Osteocyte (in vitro differentiated cells): ENCODE measurements at places on chromosomes 12 and 14.

- H3K4me3 ChIP-seq, result no peak overlapping the region
- H3K27ac ChIP-seq, result no peak overlapping the region
- peaks cover 8% of the 10 kb centered on the region for H3K4me1 ChIP-seq
- no peak for DNase-seq
- H3K27me3 ChIP-seq, result no peaks in the 10 kb centered on the region
Measured at GRCh38 chr12:88884600-88884999, 304.3 kb upstream of the KITLG start.

DNA sequence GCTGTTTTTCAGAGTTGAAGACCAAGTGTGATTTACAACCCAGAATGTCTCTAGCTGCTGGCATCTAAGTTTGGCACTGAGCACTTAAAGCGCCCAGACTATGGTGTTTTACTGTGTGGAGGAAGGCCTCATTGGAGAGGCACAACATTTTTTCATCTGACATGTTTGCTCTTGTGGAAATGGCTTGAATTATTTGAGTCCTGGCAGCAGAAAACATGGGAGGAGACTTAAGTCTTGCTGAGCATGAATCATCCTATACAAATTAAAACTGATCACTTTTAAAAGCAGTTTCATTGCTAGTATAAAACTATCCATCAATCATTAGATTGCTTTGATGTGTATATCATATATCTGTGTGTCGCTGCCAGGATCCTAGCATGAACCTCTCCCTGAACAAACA is 85.9 kb upstream of the REP15 start:
- no peaks in the 10 kb centered on the region for H3K36me3 ChIP-seq
- no peak overlapping the region for H3K4me3 ChIP-seq
- no peak for DNase-seq
- peaks cover 43% of the 10 kb centered on the region for H3K4me1 ChIP-seq
- H3K27me3 ChIP-seq, result no peaks in the 10 kb centered on the region

- H3K36me3 ChIP-seq, result peaks cover 34% of the 10 kb centered on the region
- H3K4me1 ChIP-seq, result no peaks in the 10 kb centered on the region
- no peak overlapping the region for H3K27ac ChIP-seq
- no peak overlapping the region for H3K4me3 ChIP-seq
Measured at GRCh38 chr14:81474685-81475324, 58.8 kb downstream of the SEL1L start.

DNA sequence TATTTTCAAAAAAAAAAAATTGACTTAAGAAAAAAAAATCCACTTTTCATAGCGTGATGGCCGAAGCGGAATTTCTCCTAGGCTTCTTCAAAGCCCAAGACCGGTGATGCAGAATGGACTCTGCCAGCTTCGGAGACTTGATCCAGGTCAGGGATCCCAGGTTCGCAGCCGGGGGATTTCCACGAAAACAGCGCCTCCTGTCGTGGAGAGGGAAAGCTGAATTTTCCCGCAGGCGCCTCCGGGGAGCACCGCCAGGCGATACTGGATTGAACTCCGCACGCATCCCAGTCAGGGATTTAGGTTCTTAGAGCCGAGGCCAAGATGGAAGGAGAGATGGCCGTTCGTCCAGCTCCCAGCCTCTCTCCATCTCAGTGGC is 2.1 kb downstream of the TTC6 start:
- no peak overlapping the region for H3K4me3 ChIP-seq
- no peaks in the 10 kb centered on the region for H3K36me3 ChIP-seq
- no peak for DNase-seq
- H3K4me1 ChIP-seq, result peaks cover 48% of the 10 kb centered on the region
- no peak overlapping the region for H3K27ac ChIP-seq

GRCh38 chr12:120928864-120929652 is 24.9 kb upstream of the SPPL3 start:
- H3K27me3 ChIP-seq, result peaks cover 6% of the 10 kb centered on the region
- no peak overlapping the region for H3K4me3 ChIP-seq
- H3K36me3 ChIP-seq, result no peaks in the 10 kb centered on the region
- no peak overlapping the region for H3K27ac ChIP-seq
- no peak for DNase-seq

DNA sequence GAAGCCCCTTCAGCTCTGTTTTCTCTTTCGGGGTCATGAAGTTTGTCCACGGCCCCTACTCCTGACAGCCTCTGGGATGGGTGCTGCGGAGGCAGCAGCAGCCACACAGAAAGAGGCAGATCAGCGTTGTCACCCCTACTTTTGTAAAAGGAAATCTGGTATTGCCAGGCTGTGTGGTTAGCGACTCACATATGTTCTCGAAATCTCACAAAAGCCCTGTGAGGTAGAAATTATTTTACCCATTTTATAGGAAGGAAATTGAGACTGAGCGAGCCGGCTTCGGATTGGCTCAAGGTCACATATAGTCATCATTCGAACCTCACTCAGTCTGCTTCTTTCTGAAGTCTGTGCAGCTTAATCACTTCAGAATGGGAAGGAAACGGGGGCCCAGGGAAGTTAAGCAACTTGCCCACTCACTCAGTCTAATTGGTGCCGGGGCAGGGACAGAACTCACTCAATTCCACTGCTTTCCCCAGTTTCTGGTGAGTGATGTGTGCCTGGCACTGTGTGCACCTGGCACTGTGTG is 1.1 kb upstream of the CKAP4 start:
- peak overlapping the region; percentile 77 for H3K4me3 ChIP-seq
- H3K36me3 ChIP-seq, result peaks cover 2% of the 10 kb centered on the region
- H3K4me1 ChIP-seq, result peaks cover 44% of the 10 kb centered on the region
- peak overlapping the region; percentile 88 for H3K27ac ChIP-seq
- no peaks in the 10 kb centered on the region for H3K27me3 ChIP-seq

DNA sequence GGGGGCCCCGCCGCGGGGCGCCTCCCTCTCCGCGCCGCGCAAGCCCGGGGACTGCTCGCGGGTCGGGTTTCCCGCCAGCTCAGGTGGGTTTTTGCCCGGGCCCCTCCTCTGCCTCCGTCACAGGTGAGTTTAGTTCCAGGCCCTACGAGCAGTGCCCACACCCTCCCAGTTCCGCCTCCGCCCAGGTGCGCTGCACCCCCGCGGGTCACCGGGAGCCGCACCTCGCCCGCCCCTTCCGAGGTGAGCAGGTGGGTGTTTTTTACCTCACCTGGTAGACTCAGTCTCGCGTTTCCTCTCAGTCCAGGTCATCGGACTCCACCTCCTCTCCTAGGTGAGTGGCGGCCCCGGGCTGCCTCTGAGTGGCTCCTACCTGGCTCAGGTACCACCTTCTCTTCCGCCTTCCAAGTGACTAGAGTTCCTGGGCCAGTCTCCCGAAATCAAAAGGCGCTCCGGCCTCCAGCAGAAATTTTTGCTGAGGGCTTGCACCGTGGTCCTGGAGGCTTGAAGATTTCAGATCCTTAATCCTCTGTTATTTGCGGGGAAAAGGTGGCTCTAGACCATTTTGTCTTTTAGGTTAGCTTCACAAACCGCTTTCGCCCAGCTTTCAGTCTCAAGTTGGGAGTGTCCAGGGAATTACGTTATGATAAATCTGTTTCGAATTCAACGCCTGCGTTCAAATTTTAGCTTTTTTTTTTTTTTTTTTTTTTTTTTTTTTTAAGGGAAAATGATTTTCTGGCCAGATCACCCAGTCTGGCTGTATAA is at the start of gene TMEM30B:
Gene TMEM30B, minus strand, starts transcription at position 153 of the 762 bp plus-strand sequence. CDS start 191 bp downstream, outside the sequence.
- H3K27ac ChIP-seq, result peak within 1 kb of the TSS; percentile 78
- peaks cover 22% of the 10 kb centered on the region for H3K4me1 ChIP-seq

DNA sequence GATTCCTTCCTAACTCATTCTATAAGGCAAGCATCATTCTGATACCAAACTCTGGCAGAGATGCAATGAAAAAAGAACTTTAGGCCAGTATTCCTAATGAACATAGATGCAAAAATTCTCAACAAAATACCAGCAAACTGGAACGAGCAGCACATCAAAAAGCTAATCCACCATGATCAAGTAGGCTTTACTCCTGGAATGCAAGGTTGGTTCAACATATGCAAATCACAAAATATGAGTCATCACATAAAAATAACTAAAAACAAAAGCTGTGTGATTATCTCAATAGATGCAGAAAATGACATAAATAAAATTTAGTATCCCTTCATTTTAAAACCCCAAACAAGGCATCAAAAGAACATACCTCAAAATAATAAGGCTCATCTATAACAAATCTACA is 98.9 kb downstream of the ACSS3 start:
- H3K36me3 ChIP-seq, result peaks cover 15% of the 10 kb centered on the region
- no peak overlapping the region for H3K27ac ChIP-seq
- H3K4me1 ChIP-seq, result peaks cover 2% of the 10 kb centered on the region
- H3K27me3 ChIP-seq, result no peaks in the 10 kb centered on the region

DNA sequence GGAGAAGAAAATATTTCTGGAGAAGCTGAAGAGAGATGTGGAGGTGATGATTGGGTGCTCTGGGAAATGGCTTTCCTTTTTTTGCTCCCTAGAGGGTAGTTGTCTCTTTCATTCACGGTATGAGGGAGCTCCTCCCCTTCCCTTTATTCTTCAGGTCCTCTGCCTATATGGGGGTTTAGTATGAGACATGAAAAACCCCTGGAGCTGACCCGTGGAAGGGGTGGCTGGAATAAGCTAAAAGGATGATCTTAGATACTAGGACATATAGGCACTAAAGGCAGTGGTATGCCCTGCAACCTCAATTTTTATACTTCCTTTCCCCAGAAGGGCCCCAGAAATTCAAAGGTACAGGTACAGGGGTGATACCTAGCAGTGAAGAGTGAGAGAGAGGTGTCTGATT is 4.2 kb upstream of the DTX3 start:
- H3K27ac ChIP-seq, result no peak overlapping the region
- peaks cover 54% of the 10 kb centered on the region for H3K36me3 ChIP-seq
- H3K4me3 ChIP-seq, result no peak overlapping the region
- H3K4me1 ChIP-seq, result peaks cover 20% of the 10 kb centered on the region
- no peak for DNase-seq
- no peaks in the 10 kb centered on the region for H3K27me3 ChIP-seq

DNA sequence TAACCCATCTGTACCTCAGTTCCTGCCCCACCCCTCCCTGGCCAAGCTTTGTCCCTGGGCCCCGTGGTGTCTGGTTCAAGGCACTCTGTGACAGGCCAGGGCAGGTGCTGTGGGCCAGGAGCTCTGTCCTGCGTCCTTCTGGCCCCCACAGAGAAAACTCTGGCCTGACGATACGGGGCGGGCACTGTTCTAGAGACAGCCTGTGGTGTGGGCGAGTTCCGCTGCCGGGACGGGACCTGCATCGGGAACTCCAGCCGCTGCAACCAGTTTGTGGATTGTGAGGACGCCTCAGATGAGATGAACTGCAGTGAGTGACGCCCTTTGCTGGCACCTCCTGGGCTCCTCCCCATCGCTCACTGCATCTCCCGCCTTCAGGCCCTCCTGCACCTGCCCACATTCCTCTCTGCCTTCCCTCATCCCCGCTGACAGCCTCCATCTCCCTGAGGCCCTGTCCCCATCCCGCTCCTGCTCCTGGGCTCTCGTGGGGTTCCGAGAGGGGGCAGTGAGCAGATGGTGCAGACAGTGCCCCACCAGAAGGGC is 22.8 kb upstream of the NXPH4 start:
- H3K4me1 ChIP-seq, result no peaks in the 10 kb centered on the region
- no peak overlapping the region for H3K27ac ChIP-seq
- H3K4me3 ChIP-seq, result no peak overlapping the region
- no peak for DNase-seq
- peaks cover 49% of the 10 kb centered on the region for H3K36me3 ChIP-seq
- no peaks in the 10 kb centered on the region for H3K27me3 ChIP-seq

- H3K36me3 ChIP-seq, result no peaks in the 10 kb centered on the region
- no peaks in the 10 kb centered on the region for H3K27me3 ChIP-seq
- no peaks in the 10 kb centered on the region for H3K4me1 ChIP-seq
- no peak for DNase-seq
- no peak overlapping the region for H3K27ac ChIP-seq
- no peak overlapping the region for H3K4me3 ChIP-seq
Measured at GRCh38 chr14:69326611-69327010, 66.7 kb downstream of the GALNT16 start.

DNA sequence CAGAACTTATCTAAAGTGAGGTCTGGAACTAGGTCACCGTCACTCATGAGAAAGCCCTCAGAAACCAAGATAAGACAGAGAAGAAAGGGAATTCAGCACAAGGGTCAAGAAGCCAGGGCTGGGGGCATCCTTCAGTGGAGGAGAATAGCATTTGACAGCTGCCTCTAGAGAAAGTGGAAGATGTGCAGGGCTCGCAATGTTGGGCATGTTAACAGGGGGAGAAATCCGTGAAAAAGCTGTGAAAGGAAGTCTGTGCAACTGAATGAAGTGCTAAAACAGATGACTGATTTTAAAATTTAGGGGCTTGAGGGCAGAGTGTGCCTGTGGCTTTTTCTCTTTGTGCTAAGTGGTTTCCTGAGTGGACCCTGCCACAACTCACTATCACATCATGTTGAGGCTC is 97.7 kb upstream of the IFNG-AS1 start:
- no peak overlapping the region for H3K4me3 ChIP-seq
- H3K4me1 ChIP-seq, result peaks cover 10% of the 10 kb centered on the region
- H3K27ac ChIP-seq, result no peak overlapping the region
- DNase-seq, result no peak
- peaks cover 6% of the 10 kb centered on the region for H3K27me3 ChIP-seq

GRCh38 chr14:50967103-50967502 is 22.8 kb upstream of the PYGL start:
- DNase-seq, result no peak
- peak overlapping the region; percentile 76 for H3K27ac ChIP-seq
- H3K36me3 ChIP-seq, result no peaks in the 10 kb centered on the region
- H3K27me3 ChIP-seq, result no peaks in the 10 kb centered on the region
- H3K4me3 ChIP-seq, result no peak overlapping the region
- peaks cover 60% of the 10 kb centered on the region for H3K4me1 ChIP-seq

DNA sequence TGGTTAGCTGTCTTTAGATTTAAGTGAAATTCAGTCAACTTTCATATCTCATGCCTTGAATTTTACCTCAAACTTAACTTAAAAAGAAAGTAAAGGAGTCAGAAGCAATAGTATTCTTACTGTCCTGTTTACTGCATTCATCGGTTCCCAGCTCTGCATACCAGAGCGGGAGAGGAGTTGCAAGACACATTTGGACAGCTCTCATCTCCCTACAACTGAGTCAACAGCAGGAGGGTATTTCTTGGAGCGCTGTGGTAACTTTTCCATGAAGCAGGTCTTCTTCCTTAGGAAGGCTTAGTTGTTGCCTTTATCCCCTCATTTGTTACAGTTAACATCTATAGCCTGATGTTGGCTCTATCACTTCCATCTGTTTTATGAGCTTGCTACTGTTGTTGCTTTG is 65.1 kb downstream of the TRMT5 start:
- no peak overlapping the region for H3K27ac ChIP-seq
- DNase-seq, result no peak
- H3K4me1 ChIP-seq, result peaks cover 3% of the 10 kb centered on the region
- H3K27me3 ChIP-seq, result no peaks in the 10 kb centered on the region

- H3K4me3 ChIP-seq, result no peak overlapping the region
- no peaks in the 10 kb centered on the region for H3K36me3 ChIP-seq
- DNase-seq, result no peak
- no peak overlapping the region for H3K27ac ChIP-seq
- no peaks in the 10 kb centered on the region for H3K27me3 ChIP-seq
- no peaks in the 10 kb centered on the region for H3K4me1 ChIP-seq
Measured at GRCh38 chr14:32602699-32603098, 273.6 kb downstream of the AKAP6 start.

- peaks cover 6% of the 10 kb centered on the region for H3K27me3 ChIP-seq
- H3K4me3 ChIP-seq, result peak overlapping the region; percentile 62
- no peak for DNase-seq
- H3K4me1 ChIP-seq, result peaks cover 2% of the 10 kb centered on the region
- no peaks in the 10 kb centered on the region for H3K36me3 ChIP-seq
Measured at GRCh38 chr14:100587763-100588411, 670 bp upstream of the BEGAIN start.

GRCh38 chr14:102028733-102029132 is 58.1 kb downstream of the HSP90AA1 start:
- H3K27me3 ChIP-seq, result no peaks in the 10 kb centered on the region
- DNase-seq, result no peak
- H3K4me1 ChIP-seq, result peaks cover 10% of the 10 kb centered on the region
- peaks cover 63% of the 10 kb centered on the region for H3K36me3 ChIP-seq

GRCh38 chr12:93111773-93112172 is 182.7 kb upstream of the EEA1 start:
- H3K36me3 ChIP-seq, result no peaks in the 10 kb centered on the region
- H3K27ac ChIP-seq, result no peak overlapping the region
- peaks cover 76% of the 10 kb centered on the region for H3K4me1 ChIP-seq
- H3K4me3 ChIP-seq, result no peak overlapping the region
- no peak for DNase-seq
